AG09319 (cell line): ENCODE measurements at places on chromosomes 16 and 17.

DNA sequence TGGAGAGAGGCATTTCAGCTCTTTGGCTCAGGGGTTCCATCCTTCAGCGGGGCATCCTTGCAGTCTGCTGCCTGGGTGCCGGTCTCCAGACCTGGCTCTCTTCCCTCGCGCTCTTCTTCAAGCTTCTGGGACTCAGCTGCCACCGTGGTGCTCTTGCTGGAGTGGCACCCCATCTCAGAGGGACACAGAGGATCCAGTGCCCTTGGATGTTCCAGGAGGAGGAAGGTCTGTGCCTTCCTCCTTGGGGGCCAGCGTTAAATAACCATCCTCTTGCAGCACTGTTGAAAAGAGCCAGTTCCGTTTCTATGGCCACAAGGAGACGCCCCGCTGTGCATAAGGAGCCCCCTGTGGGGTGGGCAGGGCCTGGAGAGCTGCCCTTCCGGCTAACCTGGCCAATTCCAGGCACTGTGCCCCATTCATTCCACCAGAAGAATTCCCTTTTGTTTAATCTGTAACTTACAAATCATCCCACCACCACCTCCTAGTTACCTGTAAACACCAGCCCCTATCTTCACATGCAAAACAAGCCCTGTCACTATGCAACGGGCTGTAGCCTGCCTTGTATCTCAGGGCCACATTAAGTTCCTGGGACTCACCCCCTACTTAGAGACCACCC is 8.6 kb downstream of the CHD9NB start:
- no peak for DNase-seq

GRCh38 chr17:4333041-4333440 is 33.4 kb downstream of the UBE2G1 start:
- DNase-seq: no peak

GRCh38 chr16:88285514-88285822 is 97.3 kb upstream of the ZNF469 start:
- no peak for DNase-seq

GRCh38 chr17:41511116-41511515 is 5.7 kb upstream of the KRT13 start:
- no peak for DNase-seq

GRCh38 chr16:67781565-67781921 is 24.8 kb downstream of the RANBP10 start:
- DNase-seq: no peak

DNA sequence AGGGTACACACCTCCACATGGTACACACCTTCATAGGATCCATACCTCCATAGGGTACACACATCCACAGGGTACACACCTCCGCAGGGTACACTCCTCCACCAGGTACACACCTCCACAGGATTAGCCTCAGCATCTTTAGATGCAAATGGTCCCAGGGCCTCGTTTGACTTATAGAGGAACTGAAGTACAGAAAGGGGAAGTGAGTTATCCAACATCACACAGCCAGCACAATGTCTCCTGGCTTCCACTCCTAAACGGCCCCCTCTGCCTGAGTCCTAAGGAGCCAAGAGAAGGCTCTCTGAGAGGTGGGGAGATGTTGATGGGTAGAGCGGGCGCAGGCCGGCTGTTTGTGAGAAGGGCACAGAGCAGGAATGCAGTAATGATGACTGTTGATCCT is 12.0 kb downstream of the FOXN1 start:
- DNase-seq: no peak

DNA sequence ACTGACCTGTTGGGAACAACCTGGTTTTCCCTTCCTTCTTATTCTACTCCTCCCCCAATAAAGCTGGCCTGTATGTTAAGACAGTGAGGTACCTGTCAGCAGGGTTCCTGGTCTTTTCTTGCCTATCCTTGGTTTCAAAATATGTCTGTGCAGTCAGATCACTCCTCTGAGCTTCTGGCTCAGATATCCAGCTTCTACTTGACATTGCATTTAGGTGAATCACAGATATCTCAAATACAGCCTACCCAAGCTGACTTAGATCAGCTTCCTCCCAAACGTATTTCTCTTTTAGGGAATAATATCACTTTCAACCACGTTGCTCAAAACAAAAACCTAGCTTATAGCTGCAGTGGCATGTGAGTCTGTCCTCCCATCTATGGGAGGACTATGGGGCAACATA is 48.7 kb downstream of the TEX14 start:
- DNase-seq: no peak

DNA sequence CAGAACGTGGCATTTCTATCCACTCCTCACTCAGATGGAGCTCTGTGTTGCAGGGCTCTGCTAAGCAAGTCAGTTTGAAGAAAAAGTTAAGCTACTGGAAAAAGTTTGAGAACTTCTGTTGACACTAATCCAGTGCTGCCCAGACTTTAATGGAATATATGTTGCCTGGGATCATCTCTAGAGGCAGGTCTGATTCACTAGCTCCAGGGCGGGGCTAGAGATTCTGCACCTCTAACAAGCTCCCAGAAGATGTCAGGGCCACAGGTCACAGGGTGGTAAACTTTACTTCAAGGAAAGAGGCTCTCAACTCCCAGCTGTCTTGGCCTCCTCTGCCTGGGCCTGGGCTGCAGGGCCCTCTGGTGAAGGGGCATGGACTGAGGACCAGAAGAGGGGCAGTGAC is 6.8 kb downstream of the TTYH2 start:
- no peak for DNase-seq

- DNase-seq: no peak
Measured at GRCh38 chr17:27206447-27206846, 87.5 kb upstream of the WSB1 start.

- no peak for DNase-seq
Measured at GRCh38 chr16:9847146-9847545, 335.1 kb downstream of the GRIN2A start.

DNA sequence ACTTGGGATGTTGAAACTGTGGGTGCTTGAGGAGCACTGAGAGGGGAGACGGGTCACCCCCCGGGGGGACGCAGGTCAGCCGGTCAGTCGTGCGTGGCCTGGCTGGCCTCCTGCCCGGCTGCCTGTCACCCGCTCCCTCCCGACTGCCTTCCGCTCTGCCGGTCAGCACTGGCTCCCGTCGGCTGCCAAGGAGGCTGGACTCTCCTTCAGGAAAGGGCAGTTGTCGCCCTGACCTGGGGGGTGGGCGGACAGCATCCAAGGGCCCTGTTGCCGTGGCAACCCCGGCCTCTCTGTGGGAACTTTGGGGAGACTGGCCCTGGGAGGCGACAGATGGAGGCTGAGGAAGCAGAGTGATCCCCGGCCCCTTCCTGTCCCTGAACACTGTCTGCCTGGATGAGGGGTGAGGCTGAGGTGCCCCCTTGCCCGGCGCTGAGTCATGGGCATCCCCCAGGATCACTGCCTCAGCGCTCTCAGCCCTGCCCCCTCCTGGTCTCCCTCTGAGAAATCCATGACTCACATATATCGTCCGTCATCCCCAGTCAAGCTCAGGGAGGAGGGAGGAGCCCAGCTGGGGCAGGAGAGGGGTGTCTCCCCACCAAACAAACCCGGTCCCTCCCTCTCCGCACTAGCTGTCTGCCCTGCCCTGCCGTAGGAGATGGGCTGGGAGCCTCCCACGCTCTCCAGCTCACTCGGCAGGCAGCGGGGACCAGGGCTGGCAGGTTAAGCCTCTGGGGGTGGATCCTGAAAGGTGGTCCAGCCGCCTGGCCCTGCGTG is at the start of gene ADGRG1:
Gene ADGRG1, plus strand, starts transcription at position 623 of the 774 bp plus-strand sequence. CDS start 21,658 bp downstream, outside the sequence.
- peak; percentile 83 for DNase-seq

GRCh38 chr17:32327911-32328310 is 14.1 kb downstream of the C17orf75 start:
- no peak for DNase-seq

DNA sequence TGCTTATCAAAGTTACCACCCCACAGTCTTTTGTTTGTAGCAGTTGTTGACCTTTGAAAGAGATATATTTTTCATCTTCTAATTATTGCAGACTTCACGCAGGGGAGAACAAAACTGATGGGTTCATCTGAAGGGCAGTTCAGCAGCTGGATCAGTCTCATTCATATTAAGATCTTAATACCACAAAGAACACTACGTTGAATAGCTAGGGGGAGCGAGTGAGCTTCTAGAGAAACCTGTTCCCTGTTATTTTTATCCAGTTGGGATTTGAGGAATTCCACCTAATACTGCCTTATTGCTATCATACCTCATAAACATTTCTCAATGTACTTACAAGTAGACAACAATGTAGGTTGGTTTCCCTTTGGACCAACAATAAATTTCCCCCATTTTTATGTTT is 306.1 kb upstream of the KIF2B start:
- no peak for DNase-seq

DNA sequence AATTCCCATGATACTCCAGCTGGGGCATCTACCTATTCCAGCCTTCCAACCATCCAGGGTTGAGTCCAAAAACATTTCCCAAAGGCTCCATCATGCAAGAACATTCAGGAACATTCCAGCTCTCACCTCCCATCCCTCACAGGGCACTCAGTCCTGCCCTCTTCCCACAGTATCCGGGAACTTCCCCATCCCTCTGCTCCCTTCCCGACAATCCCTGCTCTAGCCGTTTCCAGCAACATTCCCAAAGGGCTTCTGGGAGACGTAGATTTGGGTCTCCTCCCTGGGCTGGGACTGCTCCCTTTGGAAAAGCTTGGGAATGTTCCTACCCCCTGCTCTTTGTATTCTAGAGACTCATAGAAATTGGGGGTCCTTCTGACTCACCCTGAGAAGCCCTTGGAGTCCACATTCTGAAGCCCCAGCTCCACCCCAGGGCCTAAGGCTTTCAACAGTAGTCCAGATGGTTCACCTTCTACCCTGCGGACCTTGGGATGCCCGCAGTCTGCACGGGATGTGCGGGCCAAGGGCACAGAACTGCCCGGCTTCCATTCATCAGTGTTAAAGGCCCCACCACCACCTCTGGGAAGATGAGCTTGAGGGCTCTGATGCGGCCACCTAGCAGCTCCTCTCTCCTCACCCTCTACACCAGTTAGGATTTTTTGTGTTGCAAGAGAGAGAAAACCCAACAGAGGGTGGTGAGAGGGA is 25.4 kb downstream of the NGFR start:
- DNase-seq: no peak

DNA sequence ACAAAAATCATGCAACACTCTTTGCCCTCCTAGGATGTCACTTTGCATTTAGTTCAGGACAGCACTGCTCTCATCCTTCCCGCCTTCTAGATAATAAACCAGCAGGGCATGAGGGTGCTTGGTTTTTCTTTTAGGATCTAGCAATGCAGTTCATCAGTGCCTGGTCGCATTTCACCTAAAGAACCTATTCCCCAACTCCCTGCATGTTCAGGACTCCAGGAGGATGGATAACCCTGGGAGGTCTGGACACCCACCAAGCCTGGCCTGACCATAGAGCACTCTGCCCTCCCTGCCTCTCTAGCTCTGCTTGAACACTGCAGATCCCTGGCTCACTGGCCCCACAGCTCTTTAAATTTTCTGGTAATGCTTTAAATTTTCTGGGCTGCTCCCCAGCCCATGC is 2.6 kb downstream of the SLFN12 start:
- no peak for DNase-seq

- no peak for DNase-seq
Measured at GRCh38 chr16:66621973-66622372, 17.5 kb downstream of the CMTM3 start.

DNA sequence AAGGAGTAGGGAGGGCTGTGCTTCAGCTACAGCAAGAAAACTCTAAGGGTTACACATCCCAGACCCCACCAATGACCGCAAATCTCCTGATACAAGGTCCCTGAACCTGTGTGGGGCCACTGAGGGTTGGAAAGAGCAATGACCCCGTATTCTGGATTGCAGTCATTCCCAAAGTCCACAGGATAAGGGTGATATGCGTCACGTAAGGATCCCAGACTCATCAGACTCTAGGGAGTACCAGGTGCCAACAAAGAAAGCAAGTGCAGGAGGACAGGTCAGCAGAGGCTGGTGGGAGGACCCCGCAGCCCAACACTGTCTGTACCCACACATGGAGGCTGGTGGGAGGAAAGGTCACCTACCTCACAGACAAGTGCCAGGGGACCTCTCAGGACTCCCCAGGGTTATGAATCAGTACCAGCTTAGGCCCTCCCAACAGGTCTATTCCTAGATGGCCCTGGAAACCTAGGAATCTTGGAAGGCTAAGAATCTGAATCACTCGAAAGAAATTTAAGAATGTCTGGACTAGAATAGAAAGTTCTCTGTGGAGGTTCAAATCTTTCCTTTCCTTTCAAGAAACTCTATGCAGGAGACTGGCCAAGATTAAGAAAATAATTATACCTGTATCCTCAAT is 16.2 kb downstream of the PITPNA start:
- no peak for DNase-seq

- DNase-seq: no peak
Measured at GRCh38 chr17:28317099-28317965, 1.7 kb upstream of the TMEM97 start.

GRCh38 chr16:69928856-69929400 is 22.2 kb upstream of the CLEC18A start:
- no peak for DNase-seq

DNA sequence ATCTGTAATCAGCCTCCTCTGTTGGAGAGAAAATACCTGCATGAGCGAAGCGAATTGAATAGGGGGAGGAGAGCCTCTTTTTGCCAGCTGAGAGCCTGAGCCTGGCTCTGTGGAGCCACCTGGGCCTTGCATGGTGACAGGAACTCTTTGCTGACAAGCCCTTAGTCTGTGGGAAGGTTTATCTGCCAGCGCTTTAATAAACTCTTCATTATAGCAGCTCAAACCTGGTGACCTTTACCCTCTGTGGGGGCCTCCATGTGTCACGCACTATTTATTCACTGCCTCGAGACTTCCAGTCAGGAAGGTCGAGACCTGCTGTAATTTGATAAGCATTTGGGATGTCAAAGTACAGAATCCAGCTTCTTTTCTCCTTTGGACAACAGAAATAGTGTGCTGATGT is 282.6 kb downstream of the CBLN1 start:
- DNase-seq: no peak

GRCh38 chr17:18319604-18320256 is 4.6 kb downstream of the SMCR8 start:
- peak; percentile 30 for DNase-seq

DNA sequence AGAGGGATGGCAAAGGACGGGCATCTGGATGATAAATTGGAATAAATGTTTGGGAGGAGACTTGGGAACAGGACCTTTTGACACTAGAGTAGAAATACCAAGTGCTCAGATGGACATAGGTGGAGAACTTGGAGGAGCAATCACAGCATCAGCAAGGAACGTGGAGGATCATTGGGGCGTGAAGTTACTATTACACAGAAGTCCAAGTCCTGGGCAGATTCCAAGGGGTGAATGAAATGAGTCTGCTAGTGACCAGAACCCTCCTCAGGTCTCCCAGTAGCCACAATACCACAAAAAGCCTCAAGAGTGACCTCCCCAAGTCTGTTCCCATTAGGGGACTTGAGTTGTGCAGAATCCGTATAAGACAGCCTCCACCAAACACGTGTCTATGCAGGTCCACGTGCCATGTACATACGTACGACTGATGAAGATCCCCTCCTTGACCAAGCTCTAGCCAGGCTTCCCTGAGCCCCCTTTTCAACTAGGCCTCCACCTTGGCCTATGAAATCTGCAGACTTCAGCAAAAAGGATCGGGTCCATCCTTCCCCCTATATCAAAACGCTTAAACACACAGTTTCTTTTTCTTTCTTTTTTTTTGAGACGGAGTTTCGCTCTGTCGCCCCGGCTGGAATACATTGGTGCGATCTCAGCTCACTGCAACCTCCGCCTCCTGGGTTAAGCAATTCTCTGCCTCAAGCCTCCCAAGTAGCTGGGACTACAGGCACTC is 2.2 kb downstream of the C17orf67 start:
- DNase-seq: no peak

- DNase-seq: no peak
Measured at GRCh38 chr17:70295329-70295728, 126.0 kb downstream of the KCNJ2 start.
